Breast epithelium (tissue), 4 donors: ENCODE measurements at places on chromosomes 4 and X. TPM values are rescaled to one million over a fixed set of nuclear protein-coding genes. Genes with fewer than 3 reads are reported as not detected.

DNA sequence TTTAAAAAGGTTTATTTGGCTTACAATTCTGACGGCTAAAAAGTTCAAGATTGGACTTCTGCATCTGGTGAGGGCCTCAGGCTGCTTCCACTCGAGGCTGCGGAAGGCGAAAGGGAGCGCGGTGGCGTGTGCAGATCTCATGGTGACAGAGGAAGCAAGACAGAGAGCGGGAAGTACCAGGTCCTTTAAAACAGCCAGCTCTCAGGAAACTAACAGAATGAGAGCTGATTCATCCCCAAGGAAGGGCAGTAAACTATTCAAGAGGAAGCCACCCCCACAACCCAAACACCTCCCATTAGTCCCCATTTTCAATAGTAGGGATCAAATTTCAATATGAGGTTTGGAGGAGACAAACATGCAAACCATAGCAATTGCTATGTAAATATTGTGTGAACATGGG, 2144.2 kb upstream of the AGA start:
- H3K27ac ChIP-seq, result no peak overlapping the region
- H3K36me3 ChIP-seq, result no peaks in the 10 kb centered on the region
- DNase-seq, result no peak

- no peaks in the 10 kb centered on the region for H3K4me1 ChIP-seq
- no peak overlapping the region for H3K27ac ChIP-seq
- H3K27me3 ChIP-seq, result no peaks in the 10 kb centered on the region
- no peak overlapping the region for H3K4me3 ChIP-seq
- no peaks in the 10 kb centered on the region for H3K36me3 ChIP-seq
Observed at GRCh38 chrX:18210470-18210869, 10.2 kb downstream of the BEND2 start.

DNA sequence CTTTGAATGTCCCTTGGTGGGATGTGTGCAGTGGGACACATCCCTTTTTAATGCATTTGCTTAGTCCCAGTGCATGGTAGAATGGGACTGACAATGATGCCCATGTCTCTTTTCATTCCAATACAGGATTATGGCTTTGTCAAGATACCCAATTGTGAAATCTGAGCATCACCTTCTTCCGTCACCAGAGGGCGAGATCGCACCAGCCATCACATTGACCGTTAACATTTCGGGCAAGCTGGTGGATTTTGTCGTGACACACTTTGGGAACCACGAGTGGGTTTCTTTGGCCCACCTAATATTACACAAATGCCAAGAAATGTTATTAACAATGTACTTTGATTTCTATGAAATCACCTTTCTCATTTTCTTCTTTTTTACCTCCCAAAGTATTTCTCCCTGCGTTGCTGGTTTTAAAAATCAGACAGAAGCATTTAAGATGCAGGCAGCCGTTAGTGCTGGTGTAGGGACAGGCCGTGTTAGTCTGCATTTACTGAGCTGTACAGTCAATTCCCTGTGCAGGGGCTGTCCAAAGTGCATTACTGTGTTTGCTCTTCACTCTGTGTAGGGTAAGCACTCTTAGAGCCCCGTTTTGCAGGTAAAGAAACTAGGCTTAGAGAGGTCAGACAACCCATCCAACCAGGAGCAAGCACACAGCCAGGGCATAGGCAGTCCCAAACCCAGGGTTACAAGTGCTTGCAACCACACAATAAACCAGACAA, 46.5 kb downstream of the CWH43 start:
- no peak for DNase-seq
- H3K27ac ChIP-seq, result no peak overlapping the region
- no peaks in the 10 kb centered on the region for H3K36me3 ChIP-seq
- H3K4me1 ChIP-seq, result no peaks in the 10 kb centered on the region
- no peak overlapping the region for H3K4me3 ChIP-seq

DNA sequence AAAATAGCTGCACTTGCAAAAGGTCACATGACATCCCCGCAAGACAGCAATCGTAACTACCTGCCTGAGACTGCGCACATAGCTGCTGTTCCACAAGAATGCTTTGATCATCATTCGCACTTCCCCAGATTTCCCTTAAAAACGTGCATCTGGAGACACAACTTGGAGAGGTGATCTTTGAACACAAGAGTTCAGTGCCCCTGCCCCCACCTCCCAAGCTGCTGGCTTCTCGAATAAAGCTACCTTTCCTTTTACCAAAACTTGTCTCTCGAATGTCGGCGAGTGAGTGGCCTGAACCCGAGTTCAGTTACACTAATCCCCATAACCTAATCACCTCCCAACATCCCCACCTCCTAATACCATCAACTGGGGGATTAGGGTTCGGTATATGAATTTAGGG, 14.4 kb upstream of the MRFAP1 start:
- DNase-seq, result no peak
- no peaks in the 10 kb centered on the region for H3K36me3 ChIP-seq
- H3K4me3 ChIP-seq, result no peak overlapping the region
- no peaks in the 10 kb centered on the region for H3K4me1 ChIP-seq

DNA sequence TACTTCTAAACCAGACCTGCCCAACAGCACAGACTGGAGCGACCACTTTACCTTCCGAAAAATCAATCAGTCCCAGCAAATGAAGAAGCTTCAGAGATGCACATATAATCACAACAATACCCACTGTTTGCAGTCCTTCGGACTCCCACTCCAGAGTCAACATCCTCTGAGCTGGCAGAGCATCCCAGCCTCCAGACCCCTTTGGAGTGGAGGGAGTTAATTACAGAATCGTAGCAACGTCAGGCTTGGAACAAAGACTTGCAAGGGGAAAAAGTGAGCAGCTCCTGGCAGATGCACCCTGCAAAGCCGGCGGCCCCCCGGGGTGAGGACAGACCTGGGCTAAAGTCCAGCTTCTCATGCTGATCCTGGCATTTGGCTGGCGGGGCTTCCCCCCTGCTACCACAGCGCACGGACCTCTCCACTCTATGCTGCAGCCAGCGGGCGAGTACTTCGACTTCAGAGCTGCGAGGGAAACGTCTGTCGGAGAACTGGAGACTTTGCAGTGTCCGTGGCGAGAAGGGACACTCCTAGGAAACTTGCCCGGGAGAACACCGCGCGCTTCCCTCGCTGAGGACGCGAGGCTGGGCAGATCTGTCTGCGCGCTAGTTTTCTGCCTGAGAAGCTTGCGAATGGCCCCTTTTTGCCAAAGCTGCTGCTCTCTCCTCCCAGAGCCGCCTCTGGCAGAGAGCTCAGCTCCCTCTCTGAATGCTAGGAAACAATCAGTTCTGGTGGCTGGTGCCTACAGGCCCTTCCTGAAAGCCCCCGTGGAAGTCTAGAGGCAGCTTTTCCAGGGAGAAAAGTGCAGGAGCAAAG, 283.7 kb downstream of the PACRGL start:
- no peaks in the 10 kb centered on the region for H3K36me3 ChIP-seq
- H3K27ac ChIP-seq, result no peak overlapping the region
- H3K27me3 ChIP-seq, result peaks cover 12% of the 10 kb centered on the region
- H3K4me3 ChIP-seq, result peak overlapping the region; percentile 30

- H3K36me3 ChIP-seq, result no peaks in the 10 kb centered on the region
- no peak overlapping the region for H3K4me3 ChIP-seq
- no peak for DNase-seq
Observed at GRCh38 chr4:139229534-139230039, 50.4 kb downstream of the MGARP start.

GRCh38 chrX:20664131-20664530, 397.4 kb upstream of the RPS6KA3 start:
- H3K4me3 ChIP-seq, result no peak overlapping the region
- peaks cover 25% of the 10 kb centered on the region for H3K27me3 ChIP-seq
- no peaks in the 10 kb centered on the region for H3K36me3 ChIP-seq
- H3K4me1 ChIP-seq, result no peaks in the 10 kb centered on the region

DNA sequence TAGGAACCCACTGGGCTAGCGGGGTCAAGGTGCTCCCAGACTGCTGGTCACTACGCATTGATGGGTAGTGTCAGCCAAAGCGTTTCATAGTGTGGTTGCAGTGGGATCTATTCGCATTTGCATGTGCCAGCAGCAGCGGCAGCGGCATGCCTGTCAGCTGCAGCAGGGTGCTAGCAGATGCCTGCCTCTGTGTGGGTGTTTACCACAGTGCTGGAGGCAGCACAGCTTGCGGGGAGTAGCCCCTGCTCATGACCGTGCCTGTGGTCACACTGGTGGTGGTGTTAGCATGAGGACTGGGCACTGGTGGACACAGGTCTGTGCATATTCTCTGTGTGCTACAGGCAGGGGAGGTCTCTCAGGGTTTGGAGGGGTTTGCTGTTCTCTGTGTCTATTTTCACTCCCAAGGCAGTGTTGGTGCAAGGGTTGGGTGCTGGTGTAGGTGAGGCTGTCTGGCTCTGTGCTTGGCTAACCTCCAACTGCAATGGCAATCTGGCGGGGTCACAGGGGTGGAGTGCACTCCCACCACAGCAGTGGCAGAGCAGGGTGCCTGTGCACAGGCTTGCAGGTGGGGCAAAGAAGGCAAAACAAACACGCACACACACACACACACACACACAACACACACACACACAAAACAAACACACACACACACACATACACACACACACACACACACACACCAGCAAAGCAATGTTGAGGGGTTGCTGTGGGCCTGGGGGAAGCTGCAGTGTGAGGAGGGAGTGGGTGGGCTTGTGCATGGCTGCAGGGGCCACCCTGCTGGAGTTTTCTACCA, 184.4 kb downstream of the GLUD2 start:
- H3K27me3 ChIP-seq, result no peaks in the 10 kb centered on the region
- no peaks in the 10 kb centered on the region for H3K4me1 ChIP-seq
- DNase-seq, result no peak
- no peaks in the 10 kb centered on the region for H3K36me3 ChIP-seq
- no peak overlapping the region for H3K27ac ChIP-seq
- H3K4me3 ChIP-seq, result no peak overlapping the region

- H3K36me3 ChIP-seq, result no peaks in the 10 kb centered on the region
Observed at GRCh38 chr4:14675279-14675985, 326.8 kb upstream of the CPEB2 start.

- peak overlapping the region; percentile 45 for H3K27ac ChIP-seq
- no peaks in the 10 kb centered on the region for H3K4me1 ChIP-seq
- H3K36me3 ChIP-seq, result no peaks in the 10 kb centered on the region
- H3K4me3 ChIP-seq, result no peak overlapping the region
- DNase-seq, result no peak
- no peaks in the 10 kb centered on the region for H3K27me3 ChIP-seq
Observed at GRCh38 chrX:54171527-54172250, 11.4 kb downstream of the FAM120C start.

DNA sequence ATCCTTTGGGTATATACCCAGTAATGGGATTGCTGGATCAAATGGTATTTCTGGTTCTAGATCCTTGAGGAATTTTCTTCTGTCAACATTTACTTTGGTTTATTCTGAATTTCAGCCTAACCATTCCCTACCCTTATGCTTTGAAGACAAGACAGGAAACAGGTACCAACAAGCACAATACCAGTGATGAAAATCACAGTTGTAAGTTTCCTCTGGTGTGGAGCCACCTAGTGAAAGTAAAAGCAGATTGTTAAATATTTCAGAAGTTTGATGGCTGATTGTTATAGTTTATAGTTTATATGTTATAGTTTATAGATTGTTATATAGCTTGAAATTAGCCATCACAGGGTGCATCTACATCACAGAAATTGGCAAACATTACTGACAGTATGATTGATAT, 104.5 kb upstream of the AGA start:
- DNase-seq, result no peak
- H3K36me3 ChIP-seq, result no peaks in the 10 kb centered on the region
- no peaks in the 10 kb centered on the region for H3K27me3 ChIP-seq
- H3K4me1 ChIP-seq, result no peaks in the 10 kb centered on the region
- H3K27ac ChIP-seq, result no peak overlapping the region

- no peak overlapping the region for H3K4me3 ChIP-seq
- no peak for DNase-seq
- H3K36me3 ChIP-seq, result no peaks in the 10 kb centered on the region
- no peak overlapping the region for H3K27ac ChIP-seq
- H3K4me1 ChIP-seq, result no peaks in the 10 kb centered on the region
Observed at GRCh38 chr4:163556650-163557391, 62.3 kb downstream of the TMA16 start.

GRCh38 chrX:123818243-123818642, 41.6 kb upstream of the XIAP start:
- H3K4me3 ChIP-seq, result no peak overlapping the region
- H3K27me3 ChIP-seq, result no peaks in the 10 kb centered on the region
- no peaks in the 10 kb centered on the region for H3K4me1 ChIP-seq
- no peaks in the 10 kb centered on the region for H3K36me3 ChIP-seq
- H3K27ac ChIP-seq, result no peak overlapping the region

DNA sequence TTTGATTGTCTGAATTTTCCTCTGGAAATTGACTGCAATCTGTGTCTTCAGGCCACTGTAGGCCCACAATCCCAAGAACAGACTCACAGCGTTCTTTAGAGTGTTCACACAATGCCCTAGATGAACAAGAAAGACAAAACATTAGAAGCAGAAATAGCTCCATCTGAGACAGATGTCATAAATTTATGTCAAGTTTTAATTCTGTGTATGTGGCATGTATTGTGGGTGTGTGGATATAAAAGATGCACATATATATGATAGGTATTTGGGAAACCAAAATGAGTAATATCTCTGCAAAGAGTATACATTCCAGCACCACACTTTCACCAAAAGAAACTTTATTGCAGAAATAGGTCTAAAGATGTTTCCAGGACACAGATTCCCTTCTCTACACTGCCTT, 176.1 kb downstream of the CORIN start:
- H3K27me3 ChIP-seq, result no peaks in the 10 kb centered on the region
- H3K27ac ChIP-seq, result no peak overlapping the region
- DNase-seq, result no peak
- H3K36me3 ChIP-seq, result no peaks in the 10 kb centered on the region
- H3K4me1 ChIP-seq, result no peaks in the 10 kb centered on the region

DNA sequence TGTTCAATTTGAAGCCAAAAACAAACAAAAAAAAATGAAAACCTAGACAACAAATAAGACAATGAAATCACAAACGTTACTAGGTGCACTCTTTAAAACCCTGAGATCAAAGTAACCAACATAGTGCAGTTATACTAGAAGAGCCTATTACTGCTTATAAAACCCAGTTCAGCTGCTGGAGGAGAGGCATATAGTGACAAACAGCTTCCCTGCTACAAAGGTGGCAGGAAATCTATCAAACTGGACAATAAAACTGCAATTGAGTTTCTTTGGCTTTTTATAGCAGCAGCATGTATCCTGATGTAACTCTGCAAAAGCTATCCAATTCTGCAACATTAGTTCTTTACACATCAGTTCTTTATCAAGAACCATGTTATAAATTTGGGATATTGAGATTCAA, 155.6 kb downstream of the LRBA start:
- no peaks in the 10 kb centered on the region for H3K27me3 ChIP-seq
- H3K27ac ChIP-seq, result no peak overlapping the region
- DNase-seq, result no peak
- no peaks in the 10 kb centered on the region for H3K36me3 ChIP-seq

- peaks cover 3% of the 10 kb centered on the region for H3K27me3 ChIP-seq
- H3K27ac ChIP-seq, result no peak overlapping the region
- H3K4me3 ChIP-seq, result no peak overlapping the region
- no peaks in the 10 kb centered on the region for H3K4me1 ChIP-seq
- DNase-seq, result no peak
Observed at GRCh38 chr4:111628437-111628836, 516.8 kb upstream of the FAM241A start.

PABPC4L gene
- 1.2 TPM for total RNA-seq

IL3RA gene
- 7.4 TPM for total RNA-seq

SPATA4 gene
- total RNA-seq, result not detected

FAM241A gene
- total RNA-seq, result 11.5 TPM

GUCY1A1 gene
- total RNA-seq, result 75.8 TPM

IQSEC2 gene
- total RNA-seq, result 18.3 TPM

PASD1 gene
- total RNA-seq, result not detected

EPHA5 gene
- total RNA-seq, result 0.16 TPM

COL4A6 gene
- 13.9 TPM for total RNA-seq

BANK1 gene
- total RNA-seq, result 0.98 TPM
